ENCODE measurements at places on chromosomes 7 and 10.
A peak's percentile ranks its signal among the peaks of the same experiment; 100 is the strongest.

GRCh38 chr7:47401611-47402570 is 180.0 kb downstream of the TNS3 start:
- no peak for DNase-seq

- DNase-seq: no peak
Observed at GRCh38 chr10:17009212-17009700, 120.4 kb downstream of the CUBN start.

GRCh38 chr7:92766461-92767003 is 69.8 kb downstream of the CDK6 start:
- peak; percentile 26 for DNase-seq

DNA sequence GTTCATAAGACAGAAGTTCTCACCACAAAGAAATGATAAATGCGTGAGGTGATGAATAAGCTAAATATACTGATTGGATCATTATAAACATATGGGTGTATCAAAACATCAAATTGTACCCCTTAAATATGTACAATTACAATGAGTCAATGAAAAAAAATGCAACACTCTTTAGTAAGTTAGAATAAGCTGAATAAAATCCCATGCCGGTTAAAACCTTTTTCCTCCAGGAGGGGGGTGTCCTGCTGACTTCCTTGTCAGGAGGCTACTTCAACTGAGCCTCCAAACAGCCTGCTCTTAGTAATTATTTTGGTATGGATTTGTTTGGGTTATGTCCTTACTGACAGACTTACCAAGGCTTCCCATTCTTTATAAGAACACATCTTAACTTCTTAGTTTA is 649.1 kb downstream of the INHBA start:
- DNase-seq: no peak

DNA sequence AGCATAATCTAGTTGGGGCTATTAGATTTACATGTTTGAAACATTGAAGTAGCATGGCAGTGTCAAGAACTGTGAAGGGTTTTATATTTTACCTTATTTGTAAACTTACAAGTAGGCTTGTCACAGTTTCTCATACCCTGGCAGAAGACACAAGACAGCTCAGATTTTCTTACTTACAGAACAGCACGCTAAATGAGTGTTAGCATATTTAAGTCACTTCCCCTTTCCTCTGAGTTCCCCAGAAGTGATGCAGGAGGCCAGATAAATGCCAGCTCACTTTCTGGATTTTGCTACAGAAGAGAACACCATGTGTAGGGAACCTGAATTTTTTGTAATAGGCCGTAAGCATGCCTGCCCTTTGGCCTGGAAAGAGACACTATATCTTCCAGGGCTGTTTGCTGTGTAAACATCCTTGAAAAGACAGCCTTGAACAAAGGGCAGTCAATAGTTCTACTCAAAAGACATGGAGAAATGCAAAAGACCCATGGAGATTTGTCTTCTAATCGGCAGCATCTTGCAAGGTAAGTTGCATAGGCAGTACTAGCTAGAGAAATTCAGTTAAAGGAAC is 279.1 kb downstream of the PHF14 start:
- no peak for DNase-seq

- DNase-seq: no peak
Observed at GRCh38 chr7:12979181-12979580, 291.7 kb downstream of the ARL4A start.

DNA sequence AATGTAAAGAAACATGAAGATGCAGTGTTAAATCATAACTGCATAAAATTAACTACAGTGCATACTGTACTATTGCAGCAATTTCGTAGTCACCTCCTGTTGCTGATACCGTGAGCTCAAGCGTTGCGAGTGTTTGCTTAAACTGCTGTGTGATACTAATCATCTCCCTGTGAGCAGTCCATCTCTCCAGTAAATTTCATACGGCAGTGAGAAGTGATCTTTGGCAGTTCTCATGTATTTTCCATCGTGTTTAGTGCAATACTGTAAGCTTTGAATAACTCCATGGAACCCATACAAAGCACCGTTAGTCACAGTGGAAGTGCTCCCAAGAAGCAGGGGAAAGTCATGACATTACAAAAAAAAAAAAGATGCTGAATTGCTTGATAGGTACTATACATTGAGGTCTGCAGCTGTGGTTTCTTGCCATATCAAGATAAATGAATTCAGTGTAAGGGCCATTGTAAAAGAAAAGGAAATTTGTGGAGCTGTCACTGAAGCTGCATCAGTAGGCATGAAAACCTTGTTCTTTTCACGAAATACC is 360.4 kb downstream of the EXOC4 start:
- DNase-seq: no peak

GRCh38 chr10:51313773-51314478 is 239.6 kb downstream of the PRKG1 start:
- no peak for DNase-seq

- no peak for DNase-seq
Observed at GRCh38 chr7:77235276-77235675, 35.7 kb upstream of the FGL2 start.

DNA sequence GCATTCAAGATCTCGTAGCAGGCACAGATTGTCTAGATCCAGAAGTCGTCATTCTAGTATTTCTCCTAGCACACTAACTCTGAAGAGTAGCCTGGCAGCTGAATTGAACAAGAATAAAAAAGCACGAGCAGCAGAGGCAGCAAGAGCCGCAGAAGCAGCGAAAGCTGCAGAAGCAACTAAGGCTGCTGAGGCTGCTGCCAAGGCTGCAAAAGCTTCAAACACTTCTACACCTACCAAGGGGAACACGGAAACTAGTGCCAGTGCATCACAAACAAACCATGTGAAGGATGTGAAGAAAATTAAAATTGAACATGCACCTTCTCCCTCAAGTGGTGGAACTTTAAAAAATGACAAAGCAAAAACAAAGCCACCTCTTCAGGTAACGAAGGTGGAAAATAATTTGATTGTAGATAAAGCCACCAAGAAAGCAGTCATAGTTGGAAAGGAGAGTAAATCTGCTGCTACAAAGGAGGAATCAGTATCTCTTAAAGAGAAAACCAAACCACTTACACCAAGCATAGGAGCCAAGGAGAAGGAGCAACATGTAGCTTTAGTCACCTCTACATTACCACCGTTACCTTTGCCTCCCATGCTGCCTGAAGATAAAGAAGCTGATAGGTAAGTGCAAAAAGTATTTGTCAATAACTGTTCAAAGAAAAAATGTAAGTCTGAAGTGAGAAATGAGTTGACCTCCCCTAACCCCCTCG is 37.7 kb downstream of the CDK13 start:
- DNase-seq: no peak

- no peak for DNase-seq
Observed at GRCh38 chr10:14751014-14751896, 23.4 kb downstream of the FAM107B start.

GRCh38 chr10:108632144-108632543 is 1291.2 kb downstream of the XPNPEP1 start:
- DNase-seq: no peak

DNA sequence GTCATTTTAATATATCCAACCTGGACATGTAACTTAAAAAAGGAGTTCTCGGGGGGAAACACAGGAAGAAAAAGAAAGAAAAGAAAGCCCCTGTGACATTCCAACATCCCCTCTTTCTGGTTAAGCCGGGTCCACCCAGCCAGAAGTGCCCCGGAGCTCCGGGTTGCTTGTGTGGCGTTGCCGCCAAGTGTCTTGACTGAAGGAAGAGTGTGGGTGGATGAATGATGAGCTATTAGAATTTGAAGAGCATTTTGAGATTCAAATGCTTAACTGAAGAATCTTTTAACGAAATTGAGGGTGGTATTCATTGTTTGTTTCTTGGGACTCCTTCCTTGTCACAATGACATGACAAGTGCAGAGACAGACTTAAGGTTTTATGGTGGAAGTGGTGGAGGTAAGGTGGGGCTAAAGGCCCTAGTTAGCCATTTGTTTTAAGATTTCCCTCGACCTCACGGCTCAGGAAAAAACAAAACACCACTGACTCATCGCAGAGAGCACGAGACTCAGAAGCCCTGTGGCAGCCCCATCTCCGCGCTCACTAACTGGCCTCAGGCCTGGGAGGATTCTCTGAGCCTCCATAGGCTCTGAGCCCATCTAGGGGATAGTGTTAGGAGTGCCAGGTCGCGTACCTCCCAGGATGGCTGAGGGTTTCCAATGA is 1.8 kb upstream of the GLI3 start:
- DNase-seq: no peak

- no peak for DNase-seq
Observed at GRCh38 chr7:82384779-82385178, 58.8 kb downstream of the CACNA2D1 start.

Measured in COR-L47 (cell line).